ENCODE measurements at places on chromosomes 1 and 21. TPM values are rescaled to one million over a fixed set of nuclear protein-coding genes. Genes with fewer than 3 reads are reported as not detected.

- DNase-seq = no peak
These were observed 12.2 kb downstream of the ADSS2 start for GRCh38 chr1:244439391-244440032.

- DNase-seq = peak; percentile 53
These were observed 30.1 kb downstream of the OLFML3 start for GRCh38 chr1:114009393-114009792.

DNA sequence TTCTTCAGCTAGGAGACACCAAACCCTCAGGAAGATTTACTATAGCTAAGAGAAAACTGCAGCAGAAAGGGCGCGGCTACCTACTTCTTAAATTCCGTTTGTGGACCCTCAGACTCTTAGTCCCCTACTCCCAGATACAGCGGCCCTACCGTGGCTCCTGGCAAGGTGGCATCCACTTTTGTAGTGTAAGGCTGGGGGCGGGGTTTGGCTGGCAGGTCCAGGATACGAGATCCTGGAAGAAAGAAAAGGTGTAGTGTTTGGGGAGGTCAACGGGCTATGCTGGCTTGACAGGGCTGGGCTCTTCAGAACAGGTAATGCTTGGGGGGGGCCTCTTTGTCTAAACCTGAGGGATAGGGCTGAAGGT lies 280 bp downstream of the CREB3L4 start:
- DNase-seq = no peak

- DNase-seq = no peak
These were observed 13.0 kb upstream of the MORC3 start for GRCh38 chr21:36306872-36307534.

- no peak for DNase-seq
These were observed 94.8 kb downstream of the EBNA1BP2 start for GRCh38 chr1:43077273-43077672.

DNA sequence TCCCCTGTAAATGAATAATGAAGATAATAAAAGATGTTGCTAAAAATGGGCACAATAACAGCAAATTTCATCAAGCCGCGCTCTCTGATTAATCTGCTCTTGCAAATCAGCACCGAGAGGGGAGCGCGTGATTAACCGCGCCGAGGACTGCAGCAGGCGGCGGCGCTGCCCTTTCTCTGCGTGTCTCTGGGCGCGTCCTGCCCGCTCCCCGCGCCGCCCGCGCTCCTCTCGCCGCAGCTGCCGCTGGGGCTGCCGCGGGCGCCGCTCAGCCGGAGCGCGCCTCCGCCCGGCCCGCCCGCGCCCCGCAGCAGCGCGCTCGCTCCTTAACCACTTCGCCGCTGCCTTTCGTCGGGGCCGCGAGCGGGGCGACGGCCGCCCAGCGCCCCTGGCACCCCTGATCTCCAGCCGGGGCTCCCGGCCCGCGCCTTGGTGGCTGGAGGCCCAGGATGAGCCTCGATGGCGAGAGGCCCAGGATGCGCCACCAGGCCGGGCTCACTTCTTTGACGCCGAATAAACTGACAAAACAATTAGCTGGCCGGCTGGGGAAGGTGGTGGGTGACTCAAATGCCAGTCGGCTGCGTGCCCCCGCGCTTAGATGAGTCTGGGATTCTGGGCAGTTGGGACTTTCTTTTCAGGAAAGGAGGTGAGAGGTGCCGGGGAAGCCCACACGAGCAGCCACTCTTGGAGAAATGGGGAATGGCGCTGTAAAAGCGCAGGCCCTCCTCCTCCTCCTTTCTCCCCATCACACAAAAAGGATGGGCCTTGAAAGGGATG lies 221.4 kb upstream of the PKN2 start:
- peak; percentile 35 for DNase-seq

- DNase-seq = no peak
These were observed 27.0 kb upstream of the PRELP start for GRCh38 chr1:203448521-203449061.

Gene NECTIN4
- 1.6 TPM for total RNA-seq

Gene FNDC5
- total RNA-seq = 0.96 TPM

Gene ST6GALNAC5
- total RNA-seq = 0.19 TPM
